ENCODE measurements at places on chromosomes 7 and 10.

DNA sequence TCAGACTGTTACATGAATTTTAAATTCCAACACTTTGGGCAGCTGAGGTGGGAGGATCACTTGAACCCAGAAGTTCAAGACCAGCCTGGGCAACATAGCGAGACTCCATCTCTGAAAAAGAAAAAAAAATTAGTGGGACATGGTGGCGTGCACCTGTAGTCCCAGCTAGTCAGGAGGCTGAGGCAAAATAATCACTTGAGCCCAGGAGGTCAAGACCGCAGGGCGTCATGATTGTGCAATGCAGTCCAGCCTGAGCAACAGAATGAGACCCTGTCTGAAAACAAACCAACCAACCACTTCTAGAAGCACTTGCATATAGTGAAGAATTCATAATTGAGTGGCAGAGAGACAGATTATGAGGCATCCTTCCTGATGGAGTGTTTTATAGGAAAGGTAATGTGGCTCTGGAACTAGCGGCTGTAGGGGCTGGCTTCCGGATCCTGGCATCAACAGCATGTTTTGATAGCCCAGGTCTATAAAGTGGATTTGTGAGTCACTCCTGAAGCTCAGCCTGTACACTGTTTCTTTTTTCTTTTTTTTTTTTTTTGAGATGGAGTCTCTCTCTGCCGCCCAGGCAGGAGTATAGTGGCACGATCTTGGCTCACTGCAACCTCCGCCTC lies 40.3 kb upstream of the RSBN1L start:
- no peak for DNase-seq

GRCh38 chr10:1774796-1775195 lies 37.5 kb upstream of the ADARB2 start:
- DNase-seq: no peak

DNA sequence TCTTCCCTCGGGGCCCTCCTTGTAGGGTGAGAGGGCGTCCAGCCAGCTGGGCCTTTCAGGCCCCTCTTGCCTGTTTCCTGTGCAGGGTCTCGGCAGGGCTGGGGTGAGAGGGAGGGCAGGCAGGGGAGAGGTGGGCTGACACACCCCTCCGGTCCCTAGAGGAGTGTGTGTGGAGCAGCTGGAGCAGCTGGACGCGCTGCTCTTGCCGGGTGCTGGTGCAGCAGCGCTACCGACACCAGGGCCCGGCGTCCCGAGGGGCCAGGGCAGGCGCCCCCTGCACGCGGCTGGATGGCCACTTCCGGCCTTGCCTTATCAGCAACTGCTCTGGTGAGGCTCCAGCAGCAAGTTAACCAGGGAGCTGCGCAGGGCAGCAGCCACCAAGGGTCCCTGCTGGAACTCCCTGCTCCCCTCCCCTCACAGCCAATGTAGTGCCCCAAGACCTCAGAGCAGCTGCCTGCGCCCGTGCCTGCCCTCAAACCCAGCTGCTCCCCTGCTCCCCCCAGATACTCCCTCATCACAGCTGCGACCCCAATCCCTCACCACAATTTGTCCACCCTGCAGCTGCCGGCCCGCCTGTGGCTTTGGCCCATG lies 15.7 kb upstream of the ZNF862 start:
- DNase-seq: no peak

DNA sequence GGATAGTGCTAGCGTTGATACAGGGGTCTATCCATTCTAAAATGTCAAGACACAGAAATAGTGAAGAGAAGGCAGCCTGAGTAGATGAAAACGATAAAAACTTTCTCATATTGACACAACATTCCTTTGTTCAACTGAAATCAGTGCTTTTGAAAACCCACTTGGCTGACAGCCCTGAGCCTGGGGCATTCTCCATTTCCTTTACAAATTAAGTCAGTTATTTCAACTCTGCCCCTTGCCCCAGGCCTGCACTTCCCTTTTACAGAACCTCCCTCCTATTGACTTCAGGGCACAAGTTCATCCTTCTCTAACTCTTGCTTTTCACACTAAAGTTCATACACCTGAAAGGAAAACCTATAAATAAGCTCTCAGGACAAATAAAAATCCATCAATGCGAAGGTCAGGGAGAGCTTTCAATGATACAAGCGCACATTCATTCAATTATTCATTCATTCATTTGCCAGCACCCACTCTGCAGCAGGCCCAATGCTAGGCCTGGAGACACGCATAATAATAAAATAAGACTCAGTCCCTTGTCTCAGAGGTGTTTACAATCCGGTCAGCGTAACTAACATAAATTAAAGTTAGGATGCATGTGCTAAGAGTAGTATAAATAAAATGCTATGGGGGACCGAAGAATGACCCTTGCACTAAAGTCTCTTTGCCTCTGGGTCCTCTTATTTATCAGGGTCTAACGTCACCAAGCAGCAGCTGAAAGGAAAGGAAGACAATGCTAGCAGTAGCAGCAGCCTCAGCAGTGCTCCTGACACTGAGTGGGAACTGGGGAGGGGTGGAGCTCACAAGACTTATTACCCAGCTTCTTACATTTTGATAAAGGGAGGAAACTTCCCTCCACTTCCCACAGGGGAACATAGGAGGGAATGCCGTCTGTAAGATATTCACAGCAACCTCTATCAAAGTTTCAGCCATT lies 134.8 kb downstream of the PDE1C start:
- no peak for DNase-seq

- no peak for DNase-seq
Observed at GRCh38 chr10:124316326-124316725, 102.4 kb downstream of the OAT start.

DNA sequence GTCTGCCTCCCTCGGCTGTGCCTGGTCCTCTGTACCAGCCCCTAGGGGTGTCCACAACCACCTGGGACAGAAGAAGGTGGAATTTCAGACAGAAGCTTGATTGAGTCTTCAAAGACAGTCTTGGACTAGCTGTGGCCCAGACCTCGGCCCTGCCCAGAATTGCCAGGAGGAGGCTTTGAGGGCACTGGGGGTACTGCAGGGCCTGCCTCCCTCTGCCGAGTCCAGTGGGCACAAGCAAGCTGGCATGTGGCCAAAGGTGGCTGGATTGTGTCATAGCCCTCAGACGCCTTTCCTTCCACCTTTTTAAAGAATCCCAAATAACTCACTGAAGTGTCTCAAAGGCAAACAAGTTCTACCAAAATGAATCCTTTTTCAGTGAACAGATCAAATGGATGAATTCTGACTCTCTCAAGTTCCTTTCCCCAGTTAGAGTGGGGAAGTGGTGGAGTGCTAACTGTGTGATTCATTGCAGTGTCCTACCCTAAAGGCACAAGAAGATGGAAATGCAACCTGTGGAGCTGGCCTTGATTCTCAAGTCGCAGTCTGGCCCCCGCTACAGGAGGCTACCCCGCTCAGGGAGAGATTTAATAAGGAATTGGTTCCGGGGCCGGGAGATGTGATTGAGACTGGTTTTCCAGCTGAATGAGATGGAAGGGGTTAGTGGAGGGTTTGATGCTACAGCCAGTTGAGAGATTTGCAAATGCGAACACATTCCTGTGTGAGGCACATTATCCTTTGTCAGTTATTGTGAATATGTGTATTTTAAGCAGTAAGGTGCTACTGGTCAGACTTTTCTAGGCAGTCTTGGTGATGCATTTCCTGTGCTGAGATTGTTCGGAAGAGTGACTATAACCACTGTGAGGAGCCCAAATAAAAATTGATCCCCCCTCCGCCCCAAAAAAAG lies 28.8 kb upstream of the SLC26A4 start:
- DNase-seq: no peak

Data from CD4-positive, alpha-beta T cell treated with Interleukin-6 at 100 ng/mL for 8 hours (primary cell).